ENCODE measurements at places on chromosomes 2 and 18.

DNA sequence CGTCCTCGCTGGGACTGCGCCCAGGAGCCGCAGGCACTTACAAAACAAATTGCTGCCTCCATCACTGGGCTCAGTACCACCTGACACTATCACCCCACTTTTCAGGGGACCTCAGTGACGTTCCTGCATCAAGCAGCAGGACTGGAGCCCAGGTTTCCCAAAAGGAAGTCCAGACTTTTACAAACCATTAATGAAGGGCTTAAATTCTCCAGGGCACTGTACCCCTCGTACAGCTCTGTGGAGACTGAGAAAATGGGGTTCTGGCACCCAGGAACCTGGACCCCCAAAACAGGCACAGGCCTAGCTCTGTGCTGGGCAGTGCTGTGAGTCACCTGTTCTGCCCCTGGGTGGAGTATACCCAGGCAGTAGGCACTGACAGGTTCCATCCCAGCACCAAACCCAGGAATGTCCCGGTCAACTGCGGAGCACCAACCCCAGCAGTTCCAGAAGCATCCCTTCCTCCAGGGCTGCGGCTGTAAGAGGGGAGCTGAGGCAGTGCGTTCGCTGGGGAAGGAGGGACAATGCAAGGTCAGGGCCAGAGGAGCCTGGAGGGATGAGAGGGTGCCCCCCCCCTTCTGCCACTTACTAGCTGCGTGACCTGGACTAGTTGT lies 24.6 kb upstream of the NOTO start:
- DNase-seq, result no peak

- DNase-seq, result no peak
Observed at GRCh38 chr18:73645160-73645715, 502.4 kb downstream of the FBXO15 start.

DNA sequence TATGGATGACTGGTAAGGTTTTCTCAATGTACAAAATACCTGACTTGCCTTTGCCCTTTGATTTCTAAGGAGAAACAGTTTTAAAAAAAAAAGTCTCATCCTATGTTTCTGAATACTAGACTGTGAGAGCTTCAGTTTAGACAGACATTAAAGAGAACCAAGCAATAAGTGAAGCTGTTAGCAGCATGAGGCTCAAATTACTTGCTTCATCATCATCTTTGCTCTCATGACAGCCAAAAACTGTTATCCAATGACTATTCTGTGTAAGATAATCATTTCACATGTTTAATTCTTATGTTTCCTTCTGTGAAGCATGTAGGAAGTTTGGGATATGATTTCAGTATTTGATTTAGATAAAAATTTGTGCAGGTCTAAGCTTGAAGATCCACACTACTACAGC lies 129.2 kb downstream of the COMMD1 start:
- DNase-seq, result no peak

- DNase-seq, result no peak
Observed at GRCh38 chr18:78699499-78699898, 280.1 kb upstream of the SALL3 start.

GRCh38 chr2:163708265-163708664 lies 27.5 kb downstream of the FIGN start:
- DNase-seq, result no peak

DNA sequence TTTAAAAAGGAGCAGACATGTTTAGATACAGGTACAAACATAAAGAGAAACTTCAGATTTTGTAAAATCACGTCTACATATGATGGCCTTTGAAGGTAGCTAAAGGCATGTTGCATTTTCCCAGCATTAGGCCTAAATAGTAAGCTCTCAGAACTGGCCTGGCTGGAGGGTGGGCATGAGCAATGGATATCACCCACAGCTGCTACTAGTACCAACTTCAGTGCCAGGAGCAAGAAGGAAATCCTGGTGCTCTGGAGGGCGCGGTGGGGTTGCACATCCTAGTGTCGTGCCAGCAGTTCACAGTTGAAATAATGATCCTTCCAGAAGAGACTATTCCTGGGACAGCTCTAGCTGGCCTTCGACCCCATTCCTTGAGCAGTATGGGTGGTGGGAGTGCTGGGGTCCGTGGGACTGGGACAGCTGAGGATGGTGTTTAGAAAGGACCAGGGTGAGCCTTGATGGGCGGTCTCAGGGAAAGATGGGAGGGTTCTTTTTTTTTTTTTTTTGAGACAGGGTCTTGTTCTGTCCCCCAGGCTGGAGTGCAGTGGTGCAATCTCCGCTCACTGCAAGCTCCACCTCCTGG lies 4.9 kb downstream of the DES start:
- DNase-seq, result no peak

DNA sequence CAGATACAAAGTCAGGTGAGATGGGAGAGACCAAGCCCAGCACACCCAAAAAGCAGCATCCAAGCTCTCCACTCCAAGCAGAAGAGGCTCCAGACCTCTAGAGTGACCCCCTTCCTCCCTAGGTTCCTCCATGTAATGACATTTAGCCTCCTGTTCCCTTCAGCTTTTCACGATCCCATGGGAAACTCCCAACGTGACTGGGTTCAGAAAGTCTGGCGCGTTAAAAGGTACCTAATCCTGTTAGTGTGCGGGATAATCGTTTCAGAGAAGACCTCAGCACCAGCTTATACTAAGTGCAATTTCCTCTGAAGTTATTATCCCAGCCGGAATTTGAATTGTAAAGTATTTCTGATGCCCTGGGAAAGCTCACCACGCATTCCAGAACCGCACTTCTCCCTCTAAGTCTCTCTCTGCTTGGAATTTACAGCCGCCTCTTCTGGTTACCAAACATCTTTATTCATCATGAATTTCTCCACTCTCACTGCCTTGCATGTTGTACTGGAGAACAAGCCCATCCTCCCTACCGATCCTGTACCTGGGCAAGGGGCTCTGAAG lies 46.9 kb downstream of the CCBE1 start:
- no peak for DNase-seq
